ENCODE measurements at places on chromosomes 4 and X.

GRCh38 chr4:67584496-67584895 is 26.0 kb downstream of the STAP1 start:
- no peak for DNase-seq

GRCh38 chr4:11623726-11624037 is 195.0 kb upstream of the HS3ST1 start:
- DNase-seq: no peak

DNA sequence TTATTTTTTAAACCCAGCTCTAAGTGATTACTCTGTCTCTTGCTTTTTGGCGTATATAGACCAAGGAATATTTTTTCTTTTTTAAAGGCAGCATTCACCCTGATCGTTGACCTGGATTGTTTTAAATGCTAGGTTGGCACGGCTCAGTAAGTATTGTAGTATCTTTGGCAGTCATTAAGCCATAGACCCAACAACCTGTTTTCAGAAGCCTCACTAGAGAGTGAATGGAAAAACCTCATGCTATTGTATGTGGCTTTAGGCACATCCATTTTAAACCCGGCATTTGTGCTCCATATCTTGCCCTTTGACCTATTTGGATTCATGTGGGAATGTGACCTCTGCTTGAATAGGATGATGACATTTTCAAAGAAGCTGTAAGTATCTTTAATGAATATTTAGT is 183.9 kb downstream of the SNCA start:
- DNase-seq: no peak

DNA sequence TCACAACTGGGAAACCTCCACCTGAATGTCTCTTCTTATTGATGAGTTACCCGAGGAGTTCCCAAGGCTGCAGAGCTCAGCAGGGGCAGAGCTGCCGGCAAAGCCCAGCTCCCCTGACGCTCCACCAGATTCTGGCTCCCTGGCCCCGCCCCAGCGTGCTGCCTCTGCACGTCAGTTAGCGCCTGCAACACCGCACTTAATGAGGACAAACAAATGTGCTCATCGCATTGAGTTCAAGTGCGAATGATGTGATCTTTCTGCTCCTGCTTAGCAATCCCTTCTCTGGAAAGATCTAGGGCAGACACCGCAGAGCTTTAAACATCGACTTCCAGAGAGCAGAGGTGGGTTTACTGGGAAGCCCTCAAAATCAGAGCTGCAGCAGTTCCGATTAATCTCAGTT is 55.5 kb upstream of the FBXW7 start:
- DNase-seq: no peak

DNA sequence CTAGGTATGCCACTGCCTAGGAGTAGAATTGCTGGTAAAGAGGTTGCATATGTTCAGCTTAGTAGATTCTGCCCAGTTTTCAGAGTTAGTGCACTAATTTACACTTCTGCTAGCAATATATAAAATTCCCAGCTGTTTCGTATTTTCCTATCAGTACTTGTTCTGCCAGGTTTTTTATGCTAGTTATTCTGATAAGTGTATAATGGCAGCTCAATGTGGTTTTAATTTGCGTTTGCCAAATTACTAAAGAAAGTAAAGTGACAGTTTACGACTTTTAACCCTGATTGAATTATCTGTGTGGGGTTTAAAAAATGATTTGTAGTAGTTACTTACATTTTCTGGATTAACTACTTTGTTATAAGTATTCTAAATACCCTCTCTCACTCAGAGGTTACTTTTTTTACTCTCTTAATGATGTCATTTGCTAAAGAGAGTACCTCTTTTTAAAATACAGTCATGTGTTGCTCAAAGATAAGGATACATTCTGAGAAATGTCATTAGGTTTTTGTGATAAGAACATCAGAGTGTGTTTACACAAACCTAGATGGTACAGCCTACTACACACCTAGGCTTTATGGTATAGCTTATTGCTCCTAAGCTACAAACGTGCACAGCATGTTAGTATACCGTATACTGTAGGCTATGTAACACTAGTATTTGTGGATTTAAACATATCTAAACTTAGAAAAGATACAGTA is 363.2 kb downstream of the IL15 start:
- DNase-seq: no peak

DNA sequence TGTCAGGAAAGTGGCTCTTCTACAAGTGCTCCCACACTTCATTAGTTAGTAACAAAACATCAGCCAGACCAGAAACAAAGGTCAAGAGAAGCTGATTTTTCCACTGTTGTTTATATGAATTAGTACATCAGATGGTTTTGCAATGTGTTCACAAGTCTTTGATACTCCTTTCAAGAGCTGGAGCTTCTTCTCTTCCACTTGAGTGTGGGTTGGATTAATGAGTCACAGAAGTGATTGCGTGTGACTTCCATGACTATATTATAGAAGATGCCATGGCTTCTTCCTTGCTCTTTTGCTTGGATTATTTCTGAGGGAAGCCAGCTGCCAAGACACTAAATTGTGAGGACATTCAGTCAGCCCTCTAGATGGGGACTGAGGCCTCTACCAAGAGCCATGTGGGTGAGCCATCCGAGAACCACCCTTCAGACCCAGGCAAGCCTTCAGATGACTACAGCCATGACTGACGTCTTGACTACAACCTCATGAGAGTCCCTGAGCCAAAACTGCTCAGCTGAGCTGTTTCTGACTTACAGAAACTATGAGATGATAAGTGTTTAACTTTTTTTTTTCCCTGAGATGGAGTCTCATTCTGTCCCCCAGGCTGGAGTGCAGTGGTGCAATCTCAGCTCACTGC is 18.1 kb downstream of the SOWAHB start:
- DNase-seq: no peak

DNA sequence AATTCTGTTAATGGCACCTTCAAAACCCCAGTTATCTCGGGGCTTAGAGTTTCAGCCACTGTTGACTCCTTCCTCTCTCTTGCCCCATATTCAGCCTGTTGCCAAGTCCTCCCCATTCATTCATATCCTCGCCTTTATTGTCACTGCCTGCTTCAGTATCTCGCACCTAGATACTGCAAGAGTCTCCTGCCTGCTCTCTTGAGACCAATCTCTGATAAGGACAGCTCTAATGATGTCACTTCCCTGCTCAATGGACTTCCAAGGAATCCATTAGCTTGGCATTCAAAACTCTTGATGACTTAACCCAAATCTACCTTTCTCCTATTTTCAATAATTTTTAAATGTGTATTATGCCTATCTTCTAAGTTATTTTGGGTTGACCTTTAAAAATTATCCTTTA is 1.1 kb upstream of the UBE2A start:
- DNase-seq: no peak

DNA sequence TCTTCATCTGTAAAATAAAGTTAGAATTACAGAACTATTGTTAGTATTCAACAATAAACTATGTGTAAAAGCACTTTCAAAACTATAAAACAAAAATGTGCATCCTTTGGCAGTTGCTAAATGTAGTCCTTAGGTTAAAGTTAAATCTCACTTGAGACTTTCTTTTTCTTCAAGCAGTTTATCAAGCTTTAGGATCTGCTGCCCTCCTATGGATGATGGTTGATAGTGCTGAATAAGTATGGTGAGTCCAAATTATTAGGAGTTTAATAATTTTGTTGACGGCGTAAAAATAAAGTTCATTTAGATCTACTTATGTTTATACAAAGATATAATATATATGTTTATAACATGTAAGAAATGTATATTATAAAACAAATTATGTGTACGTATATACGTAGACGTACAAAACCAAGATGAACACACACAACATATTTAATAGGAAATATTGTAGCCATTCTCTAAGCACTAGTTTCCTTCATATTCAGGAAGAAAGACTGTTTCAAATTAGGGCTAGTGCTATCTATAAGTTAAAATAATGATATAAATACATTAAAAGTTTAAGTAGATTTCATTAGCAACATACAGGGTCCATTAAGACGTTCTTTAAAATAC is 22.3 kb downstream of the UGT2A2 start:
- DNase-seq: peak; percentile 12

DNA sequence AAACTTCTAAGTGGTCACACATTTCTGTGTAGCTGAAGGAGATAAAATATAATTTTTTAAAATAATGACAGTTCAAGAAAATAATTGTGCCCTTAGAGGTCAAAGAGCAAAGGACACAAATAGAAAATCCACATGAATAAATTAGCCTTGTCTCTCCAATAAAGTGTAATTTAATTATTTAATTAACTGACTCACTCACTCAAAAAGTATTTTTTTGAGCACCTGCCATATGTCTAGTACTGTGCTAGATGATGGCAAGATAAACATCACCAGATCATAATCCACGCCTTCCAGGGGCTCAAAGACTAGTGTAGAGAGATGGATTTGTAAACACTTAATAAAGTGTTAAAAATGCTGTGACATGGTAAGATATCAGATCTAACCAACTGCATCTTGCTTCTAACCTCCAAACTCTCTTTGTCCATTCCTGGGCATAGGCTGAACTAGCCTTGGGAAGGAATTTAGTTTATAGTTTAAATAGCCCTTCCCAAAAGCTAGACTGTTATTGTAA is 112.5 kb downstream of the SCLT1 start:
- no peak for DNase-seq

DNA sequence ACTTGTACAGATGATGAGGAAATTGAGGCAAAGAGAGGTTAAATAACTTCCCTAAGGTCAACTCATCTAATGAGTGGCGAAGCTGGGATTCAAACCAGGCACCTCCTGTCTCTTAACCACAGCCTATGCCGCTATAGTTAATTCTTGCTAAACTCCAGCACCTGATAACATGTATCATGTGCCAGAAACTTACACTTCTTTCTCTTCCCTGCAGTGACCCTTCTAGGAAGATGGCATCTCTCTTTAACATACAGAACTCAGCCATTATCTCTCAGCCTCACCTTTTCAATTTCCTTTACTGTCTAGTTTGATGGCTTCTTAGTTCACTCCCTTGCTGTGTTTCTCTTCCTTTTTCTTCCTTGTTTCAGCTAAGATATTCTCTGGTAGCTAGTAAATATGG is 2.5 kb downstream of the VBP1 start:
- DNase-seq: no peak

- no peak for DNase-seq
Observed at GRCh38 chrX:12789976-12790375, 1.2 kb upstream of the PRPS2 start.

DNA sequence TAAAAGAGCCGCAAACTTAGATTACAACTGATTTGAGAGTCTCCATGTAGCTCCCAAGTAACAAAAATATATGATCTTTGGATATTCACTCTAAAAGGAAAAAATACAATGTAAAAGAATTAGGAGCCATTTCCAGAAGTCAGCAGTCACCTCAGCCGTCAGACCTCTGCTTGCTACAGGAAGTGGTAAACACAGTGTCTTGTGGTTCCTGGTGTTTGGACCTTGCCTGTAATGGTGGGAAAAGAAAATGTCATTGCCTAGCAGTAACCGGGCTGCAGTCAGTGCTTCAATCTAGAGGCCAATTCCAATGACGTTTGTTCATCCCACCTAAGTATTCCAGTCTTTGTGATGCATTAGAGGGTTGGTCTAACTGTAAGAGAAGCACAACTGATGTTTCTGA is 28.9 kb upstream of the SMIM31 start:
- DNase-seq: no peak

DNA sequence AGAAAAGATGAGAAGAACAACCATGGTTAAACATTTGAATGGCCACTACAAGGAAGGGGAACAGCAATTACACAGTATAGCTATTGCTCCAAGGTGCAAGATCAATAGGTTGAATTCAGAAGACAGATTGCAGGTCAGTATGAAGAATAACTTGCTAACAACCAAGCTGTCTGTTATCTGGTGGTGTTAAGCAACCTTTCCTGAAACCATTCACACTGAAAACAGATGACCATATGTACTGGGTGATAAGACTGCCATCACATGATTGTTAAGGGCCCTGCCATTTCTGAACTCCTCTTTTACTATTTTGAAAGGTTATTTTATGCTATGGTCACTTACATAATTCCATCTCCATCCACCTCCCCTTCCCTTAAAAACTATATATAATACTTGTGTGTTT is 6.8 kb downstream of the GABRA3 start:
- DNase-seq: no peak

DNA sequence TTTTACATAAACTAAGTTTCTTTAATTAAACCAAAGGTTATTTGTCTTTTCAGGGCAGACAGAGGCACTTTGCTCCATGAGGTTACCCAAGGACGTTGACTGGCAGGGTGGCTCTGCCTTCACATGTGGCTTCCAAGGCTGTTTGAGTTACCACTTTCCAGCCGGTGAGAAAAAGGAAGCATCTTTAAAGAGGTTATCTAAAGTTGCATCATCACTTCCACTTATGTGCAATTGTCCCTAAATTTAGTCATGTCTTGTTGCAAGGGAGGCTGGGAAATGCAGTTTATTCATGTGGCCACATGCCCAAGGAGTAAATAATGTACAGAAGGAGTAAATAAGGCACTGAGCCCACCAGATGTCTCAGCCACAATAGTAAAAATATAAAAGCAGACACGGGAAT is 29.0 kb upstream of the RAP1GDS1 start:
- DNase-seq: no peak

GRCh38 chr4:138774940-138775339 is 240.6 kb upstream of the NOCT start:
- no peak for DNase-seq

- DNase-seq: no peak
Observed at GRCh38 chr4:1209821-1210220, 37.4 kb upstream of the SPON2 start.

GRCh38 chr4:109294006-109294405 is 8.5 kb downstream of the COL25A1 start:
- DNase-seq: no peak
